Cerebellar nuclear complex (tissue), 1 donor: ENCODE measurements at places on chromosomes 2 and 18.

DNA sequence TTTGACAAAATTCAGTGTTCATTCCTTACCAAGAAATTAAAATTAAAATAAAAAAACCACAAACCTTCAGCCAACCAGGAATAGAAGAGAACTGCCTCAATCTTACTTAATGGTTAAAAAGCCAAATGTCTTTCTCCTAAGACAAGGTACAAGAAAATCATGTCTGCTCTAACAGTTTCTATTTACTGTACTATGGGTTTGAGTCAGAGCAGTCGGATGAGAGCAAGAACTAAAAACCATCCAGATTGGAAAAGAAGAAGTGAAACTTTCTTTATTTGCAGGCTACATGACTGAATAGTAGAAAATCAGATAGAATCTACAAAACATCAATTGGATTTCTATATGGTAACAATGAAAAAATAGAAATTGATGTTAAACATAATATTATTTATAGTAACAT lies 555.5 kb upstream of the TNP1 start:
- DNase-seq: no peak

GRCh38 chr2:63189026-63189425 lies 138.4 kb downstream of the OTX1 start:
- DNase-seq: no peak

GRCh38 chr2:190311893-190312634 lies 7.6 kb downstream of the HIBCH start:
- no peak for DNase-seq

DNA sequence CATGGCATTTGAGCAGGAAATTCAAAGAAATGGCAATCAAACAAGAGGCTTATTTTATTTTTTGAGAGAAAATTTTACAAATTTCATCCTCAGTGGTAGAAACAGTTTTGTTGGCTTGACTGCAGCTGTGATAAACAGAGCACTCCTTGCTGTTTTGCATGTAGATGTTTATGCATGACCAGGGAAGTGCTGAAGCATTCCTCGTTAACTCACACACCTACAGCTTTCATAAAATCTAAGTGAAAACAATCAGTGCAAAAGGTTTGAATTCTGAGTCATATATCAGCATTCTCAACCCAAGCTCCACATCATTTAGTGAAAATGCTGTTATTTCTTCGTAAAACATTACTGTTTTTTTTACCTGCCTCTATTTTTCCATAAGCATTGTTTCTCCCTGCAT lies 146.6 kb upstream of the CCDC68 start:
- DNase-seq: no peak

DNA sequence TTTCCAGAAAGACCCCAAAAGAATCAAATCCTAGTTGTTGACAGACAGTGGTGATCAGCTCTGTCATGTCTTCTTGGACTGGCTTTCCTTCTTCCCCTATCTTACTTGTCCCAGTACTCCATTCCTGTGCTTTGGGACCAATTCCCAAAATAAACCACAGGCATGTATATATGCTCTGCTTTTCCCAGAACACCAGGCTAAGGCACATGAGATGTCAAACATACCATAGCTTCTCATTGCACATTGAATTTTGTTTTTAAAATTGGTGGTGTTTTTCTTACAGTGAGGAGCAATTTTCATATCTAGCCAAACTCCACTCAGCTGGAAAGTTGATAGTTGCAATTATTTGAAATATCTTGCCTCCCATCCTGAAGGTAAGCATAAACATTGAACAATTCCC lies 88.9 kb upstream of the RGPD4 start:
- DNase-seq: no peak

- no peak for DNase-seq
These were observed 9.6 kb downstream of the CYB5A start for GRCh38 chr18:74281980-74282754.

DNA sequence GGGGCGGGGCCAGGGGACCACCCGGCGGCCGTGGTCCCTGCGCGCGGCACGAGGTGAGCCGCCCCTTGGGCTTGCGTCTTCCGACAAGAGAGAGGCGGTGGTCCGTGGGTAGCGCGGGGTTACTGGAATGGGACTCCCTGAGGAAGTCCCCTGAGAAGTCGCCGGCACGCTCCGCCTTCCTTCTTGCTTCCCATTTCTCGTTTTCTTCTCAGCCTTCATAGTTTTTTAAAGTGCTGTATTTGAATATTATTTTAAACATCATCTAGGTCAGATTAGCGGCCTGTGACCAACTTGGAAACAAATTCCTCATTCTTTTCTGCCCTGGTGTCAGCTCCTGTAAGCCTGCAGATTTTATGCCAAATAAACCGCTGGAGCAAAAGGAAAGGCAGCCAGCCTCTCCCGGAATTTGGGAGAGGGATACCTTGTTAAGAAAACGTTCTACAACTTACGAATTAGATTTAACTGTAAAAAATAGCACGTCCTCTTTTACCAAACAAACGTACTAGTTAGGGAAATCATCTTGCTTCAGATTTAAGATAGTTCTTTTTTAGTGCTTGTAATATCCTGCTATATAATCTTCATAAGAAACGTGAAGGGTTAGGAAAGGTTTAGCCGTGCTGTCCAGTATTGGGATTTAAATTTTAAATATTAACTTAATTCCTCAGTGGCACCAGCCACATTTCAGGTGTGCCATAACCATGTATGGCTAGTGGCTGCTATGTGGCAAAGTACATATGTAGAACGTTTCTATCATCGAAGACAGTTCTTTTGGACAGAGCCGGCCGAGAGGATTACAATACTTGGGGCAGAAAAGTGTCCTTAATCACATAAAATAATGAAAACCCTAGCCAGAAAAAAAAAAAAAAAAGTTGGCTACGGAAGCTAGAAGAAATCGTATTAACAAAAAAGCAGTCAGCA lies 628 bp upstream of the PTPN2 start:
- DNase-seq: no peak

DNA sequence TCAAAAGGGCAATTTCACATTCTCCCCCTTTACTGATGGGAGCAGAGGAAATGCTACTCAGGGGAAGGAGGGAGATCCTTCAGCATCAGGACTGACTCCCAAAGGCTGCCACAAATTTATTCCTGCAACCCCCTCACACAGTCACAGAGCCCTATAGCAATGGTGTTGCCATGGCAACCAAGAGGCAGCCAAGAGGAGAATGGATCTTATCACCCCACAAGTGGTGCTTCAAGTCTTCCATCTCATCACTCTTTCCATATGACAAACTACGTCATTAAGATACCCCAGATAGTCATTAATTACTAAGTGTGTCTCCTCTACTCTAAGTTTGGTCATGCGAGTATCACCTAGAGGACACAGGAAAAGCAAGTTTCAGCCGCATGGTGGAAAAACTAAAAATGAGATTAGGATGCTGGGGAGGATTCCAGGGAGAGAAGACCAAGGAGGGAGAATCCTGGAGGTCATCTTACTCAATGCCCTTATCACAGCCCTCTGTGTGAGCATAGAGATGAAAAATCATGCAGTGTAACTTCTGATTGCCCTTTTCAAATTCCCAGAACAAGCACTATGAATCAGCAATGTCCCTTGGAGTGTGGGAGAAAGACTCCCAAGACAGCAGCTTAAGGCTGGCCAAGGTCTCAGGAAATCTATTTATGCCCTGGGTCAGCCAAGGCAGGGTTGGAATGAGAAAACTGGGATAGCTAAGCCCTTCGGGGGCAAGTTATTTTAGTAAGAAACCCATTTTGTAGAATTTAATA lies 885.7 kb upstream of the KLHL29 start:
- no peak for DNase-seq

DNA sequence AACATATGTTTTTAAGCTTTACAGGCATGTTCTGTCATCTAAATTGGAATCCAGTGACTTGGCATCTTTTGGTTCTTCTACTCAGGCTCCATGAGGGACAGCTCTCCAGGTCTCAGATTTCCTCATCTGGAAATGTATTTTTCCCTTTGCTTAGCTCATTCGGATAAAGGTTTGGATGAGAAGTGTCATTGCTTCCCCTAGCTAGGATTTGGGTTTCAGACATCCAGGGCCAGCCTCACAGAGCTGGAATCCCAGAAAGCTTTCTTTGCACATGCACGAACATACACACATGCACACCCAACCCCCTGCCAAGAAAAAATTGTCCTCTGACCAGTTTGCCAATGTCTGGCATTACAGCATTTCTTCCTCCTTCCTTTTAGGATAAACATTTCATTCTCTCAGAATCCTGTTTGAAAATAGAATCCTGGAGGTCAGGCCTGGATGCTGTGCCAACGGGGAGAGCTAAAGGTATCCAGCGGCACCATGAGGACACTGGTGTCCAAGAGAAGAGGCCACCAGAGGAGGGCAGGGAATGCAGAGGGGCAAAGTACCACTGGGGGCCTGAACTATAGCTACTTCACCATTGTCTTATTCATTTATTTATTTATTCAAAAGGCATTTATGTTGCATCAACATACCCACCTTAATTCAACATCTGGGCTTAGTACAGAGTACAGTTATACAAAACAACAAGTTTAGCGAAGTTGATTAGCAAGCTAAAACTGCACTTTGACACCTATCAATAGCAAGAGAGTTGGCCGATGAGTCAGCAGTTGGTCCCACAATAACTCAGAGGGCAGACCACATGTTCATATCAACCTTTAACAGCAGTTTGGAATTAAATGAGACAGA lies 97.9 kb upstream of the ATL2 start:
- DNase-seq: no peak

GRCh38 chr2:162315938-162316337 lies 2.5 kb downstream of the IFIH1 start:
- no peak for DNase-seq

- no peak for DNase-seq
These were observed 16.6 kb upstream of the LNPK start for GRCh38 chr2:176018708-176019107.

DNA sequence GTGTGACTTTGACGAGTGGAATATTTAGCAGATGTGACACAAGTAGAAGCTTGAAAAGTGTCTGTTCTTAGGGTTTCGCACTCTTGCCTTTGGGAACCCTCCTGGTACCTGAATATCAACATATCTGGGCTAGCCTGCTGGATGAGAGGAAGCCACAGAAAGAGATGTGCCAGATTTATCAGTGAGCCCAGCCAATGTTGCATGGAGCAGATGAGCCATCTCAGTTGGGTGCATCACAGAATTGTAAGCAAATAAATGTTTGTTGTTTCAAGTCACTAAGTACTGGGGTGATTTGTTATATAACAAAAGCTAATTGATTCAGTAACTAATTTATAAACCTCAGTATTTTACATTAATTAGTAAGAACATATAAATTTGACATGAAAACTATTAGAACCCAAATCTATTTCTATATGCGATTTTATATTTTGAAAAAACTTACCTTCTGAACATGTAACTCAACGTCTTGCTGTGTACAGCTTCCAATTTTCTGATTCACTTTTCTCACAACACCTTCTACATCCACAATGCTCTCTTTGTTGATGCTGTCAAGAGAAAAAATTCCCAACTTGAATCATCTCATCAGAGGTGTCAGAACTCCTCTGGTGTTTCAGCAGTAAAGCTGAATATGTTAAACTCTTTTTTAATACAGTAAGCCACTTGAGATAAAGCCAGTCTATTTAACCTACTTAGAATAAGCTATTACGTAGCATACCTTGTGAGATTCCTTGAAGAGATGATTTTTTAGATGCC lies 42.3 kb downstream of the DARS1 start:
- no peak for DNase-seq

GRCh38 chr2:138095336-138095735 lies 131.1 kb downstream of the HNMT start:
- DNase-seq: no peak

DNA sequence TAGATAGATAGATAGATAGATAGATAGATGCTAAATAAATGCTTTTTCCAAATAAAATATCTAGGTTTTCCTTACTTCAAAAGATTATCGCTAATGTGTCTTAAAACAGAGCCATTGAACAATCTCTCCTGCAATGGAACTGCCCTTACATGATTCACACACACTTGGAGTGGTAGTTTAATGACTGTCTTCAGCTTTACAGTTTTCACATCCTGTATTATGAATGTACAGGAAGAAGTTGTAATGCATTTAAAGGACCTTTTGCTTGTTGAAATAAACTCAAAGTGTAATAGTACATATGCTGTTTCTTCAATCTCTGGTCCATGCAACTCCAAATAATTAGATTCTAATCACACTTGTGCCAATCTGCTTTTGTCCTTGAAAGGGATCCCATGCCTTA lies 797.6 kb upstream of the CDH2 start:
- DNase-seq: no peak

GRCh38 chr2:15973481-15974401 lies 33.4 kb downstream of the MYCN start:
- DNase-seq: no peak

DNA sequence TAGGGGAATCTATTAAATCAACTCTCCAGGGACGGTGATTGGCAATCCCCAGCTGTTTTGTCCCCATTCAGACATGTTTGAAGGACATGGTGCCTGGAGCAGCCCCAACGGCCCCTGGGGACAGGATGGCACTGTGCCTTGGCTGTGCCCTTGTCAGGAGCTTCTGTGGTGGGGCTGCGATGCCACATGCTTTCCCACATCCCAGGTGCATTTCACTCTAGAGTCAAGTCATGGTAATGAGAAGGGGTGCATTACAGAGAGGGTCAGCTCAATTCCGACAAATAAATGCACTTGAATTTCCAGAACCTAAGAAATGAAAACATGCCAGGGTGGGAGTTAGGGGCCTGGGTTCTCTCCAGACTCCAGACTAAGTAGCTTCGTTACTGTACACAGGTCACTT lies 289.4 kb upstream of the PXDN start:
- DNase-seq: no peak

DNA sequence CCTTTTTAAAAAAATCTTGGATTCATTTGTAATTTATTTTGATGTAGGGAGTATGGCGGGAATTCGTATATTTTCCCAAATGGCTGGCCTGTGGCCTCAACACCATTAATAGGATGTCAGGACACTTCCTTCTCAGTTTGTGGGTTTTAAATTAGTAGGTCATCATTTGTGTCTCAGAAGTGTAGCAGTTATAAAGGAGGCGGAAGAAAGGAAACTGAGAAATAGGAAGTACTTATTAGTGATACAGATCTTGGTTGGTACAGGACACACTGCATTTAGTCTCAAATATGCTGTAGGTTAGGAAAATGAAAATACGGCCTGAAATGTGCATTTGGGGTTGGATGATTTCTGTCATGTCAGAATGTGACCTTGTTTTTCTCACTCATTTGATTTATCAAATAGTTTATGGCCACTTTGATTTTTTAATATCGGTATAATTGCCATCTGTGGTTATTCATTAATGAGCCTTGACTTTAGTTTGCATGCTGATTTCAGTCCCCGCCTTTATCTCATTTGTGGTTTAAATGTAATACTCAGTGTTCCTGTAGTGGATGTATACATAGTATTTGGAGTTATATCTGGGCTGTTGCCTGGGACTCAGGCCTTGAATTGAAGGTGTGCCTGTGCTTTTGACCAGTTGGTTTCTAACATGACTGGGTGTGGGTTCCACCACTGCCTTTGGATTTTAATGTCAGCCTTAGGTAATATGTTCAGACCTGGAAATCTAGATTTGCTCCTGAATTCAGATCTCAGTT lies 31.4 kb downstream of the ZCCHC2 start:
- no peak for DNase-seq

GRCh38 chr2:233857511-233858141 lies 3.3 kb upstream of the HJURP start:
- DNase-seq: no peak
